ELF-1 (cell line): ENCODE measurements at places on chromosomes 7 and 10.

DNA sequence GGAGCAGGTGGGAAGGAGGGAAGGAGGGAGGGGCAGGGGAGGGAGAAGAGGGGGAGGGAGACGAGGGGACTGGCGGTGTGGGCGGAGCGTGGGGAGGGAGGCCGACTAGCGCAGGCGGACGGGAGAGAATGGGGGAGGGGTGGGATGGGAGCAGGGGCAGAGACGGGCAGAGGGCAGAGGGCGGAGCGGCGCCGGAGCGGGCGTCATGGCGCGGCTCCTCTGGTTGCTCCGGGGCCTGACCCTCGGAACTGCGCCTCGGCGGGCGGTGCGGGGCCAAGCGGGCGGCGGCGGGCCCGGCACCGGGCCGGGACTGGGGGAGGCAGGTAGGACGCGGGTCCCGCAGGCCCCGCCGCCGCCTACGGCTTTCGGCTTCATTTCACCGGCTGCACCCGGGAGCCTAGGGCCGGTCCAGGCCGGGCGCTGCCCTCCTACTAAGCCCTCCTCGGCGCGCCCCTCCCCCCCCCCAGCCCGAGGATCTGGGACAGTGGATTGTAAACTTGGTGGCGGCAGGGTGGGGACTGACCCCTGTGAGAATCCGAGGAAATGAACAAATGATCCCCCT, at the start of gene MSRB2:
MSRB2 (plus strand) TSS at position 176 of the 562 bp plus-strand sequence; CDS start at position 206, 30 bp downstream.
- peak; percentile 76 for DNase-seq

DNA sequence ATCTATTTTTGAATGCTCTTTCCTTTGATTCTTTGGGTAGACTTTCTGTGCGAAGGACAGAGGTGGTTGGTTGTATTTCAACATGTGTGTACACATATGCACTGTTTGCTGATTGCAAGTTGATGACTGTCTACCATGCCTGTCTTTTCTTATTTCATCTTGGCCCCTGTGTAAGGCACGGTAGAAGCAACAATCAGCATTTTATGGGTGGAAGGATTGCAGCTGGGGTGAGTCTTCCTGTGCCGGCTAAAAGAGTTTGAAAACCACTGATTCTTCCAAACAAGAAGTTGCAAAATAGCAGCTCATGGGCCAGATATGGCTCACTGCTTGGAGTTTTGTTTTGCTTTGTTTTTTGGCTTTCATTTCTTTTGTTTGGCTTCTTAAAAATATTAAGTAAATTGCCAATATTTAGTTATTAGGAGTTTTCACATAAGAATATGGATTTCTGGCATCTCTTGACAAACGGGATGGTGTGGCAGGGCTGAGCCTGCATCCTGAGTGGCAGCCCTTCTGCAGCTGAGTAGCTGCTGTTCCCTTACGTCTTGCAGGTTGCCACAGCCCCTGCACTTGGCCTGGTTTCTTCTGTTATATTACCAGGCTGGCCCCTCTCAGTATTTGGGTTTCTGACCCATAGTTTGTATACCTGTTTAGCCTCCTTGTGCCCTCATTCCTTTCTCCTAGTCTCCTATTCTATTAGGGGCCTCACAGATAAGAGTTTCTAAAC, 7.2 kb downstream of the ZNF862 start:
- DNase-seq, result no peak

- DNase-seq, result no peak
These were observed 78.6 kb downstream of the GSAP start for GRCh38 chr7:77337456-77337990.

GRCh38 chr7:101172005-101172853, 6.9 kb upstream of the VGF start:
- peak; percentile 50 for DNase-seq

- DNase-seq, result peak; percentile 57
These were observed 38.1 kb downstream of the COL13A1 start for GRCh38 chr10:69839696-69840345.

DNA sequence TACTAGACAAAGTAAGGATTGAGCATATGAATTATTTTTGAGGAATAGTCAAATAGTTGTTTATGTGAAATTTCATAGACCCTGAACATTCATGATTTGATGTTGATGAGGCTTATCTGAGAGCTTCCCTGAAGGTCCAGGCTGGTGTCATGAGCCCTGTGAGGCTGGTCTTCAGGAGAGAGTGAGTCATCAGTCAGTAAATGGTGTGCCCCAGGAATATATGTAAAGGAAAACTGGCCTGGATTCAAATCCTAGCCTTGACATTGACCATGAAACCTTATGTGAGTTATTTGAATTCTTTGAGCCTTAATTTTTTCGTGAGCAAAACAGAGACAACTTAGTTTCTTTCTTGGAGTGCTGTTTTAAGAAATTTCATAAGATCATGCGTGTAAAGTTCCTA, 6.2 kb downstream of the TMEM236 start:
- no peak for DNase-seq

DNA sequence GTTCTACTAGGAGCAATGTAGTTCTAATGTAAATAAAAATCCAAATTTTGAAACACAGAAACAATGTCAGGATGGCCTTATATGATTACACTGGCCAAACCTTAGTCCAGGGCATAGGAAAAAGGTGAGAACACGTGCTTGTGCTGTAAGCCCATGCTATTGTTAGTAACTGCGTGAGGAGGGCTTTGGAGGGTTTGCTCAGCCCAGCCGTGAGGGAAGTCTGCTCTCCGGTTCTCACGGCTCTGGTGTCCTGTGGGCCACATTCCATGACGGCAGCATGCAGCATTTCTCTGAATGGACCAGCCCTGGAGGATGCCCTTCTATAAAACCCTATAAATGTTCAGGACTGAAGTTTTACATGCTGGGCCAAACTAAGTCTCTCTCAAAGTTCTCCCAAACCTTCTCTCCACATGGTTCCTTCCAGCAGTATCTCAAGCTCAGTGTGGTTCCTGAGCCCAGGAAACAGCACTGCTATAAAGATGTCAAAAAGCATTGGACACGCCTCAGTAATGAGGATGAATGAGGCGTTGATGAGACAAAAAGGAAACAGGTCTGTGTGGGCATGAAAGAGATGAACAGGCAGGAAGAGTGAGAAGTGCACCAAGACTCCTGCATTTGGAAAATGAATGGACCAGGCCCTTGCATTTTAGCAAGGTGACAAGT, 174.8 kb upstream of the CDCA7L start:
- DNase-seq, result peak; percentile 76

DNA sequence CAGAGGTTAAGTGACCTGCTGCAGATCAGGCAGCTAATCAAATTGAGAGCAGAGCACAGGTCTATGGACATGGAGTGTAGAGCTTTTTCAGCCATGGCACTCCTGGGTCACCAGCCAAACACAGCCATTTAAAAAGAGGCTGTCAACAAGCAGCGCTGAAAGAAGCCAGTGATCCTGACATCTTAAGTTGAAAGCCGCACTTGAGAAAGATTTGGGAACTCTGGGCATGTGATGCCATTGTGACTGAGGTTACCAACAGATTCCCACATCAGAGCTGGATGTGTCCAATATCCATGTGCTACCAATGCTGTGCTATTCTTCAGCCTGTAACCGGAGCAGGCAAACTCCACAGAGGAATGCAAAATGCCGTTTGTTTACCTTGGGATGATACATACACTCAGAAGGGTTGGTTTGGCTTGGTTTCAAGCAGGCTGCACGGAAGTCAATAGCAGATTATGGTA, 56.2 kb upstream of the ABLIM1 start:
- DNase-seq, result no peak

DNA sequence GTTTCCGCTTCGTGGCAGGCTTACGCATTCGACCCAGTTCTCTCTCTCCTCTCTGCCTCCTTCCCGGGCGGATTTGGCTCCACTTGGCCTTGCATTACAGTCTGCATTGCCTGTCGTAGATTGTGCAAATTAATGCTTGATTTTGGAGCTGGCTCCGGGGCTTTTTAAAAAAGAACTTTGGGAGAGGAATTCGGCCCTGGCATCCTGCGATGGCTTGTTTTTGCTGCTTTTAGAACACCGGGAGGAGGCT, 767 bp downstream of the EIF4EBP2 start:
- DNase-seq, result peak; percentile 54

GRCh38 chr10:31630861-31631567, 297.6 kb downstream of the ARHGAP12 start:
- DNase-seq, result no peak

- DNase-seq, result no peak
These were observed 1.8 kb downstream of the GSTO1 start for GRCh38 chr10:104256335-104256961.

DNA sequence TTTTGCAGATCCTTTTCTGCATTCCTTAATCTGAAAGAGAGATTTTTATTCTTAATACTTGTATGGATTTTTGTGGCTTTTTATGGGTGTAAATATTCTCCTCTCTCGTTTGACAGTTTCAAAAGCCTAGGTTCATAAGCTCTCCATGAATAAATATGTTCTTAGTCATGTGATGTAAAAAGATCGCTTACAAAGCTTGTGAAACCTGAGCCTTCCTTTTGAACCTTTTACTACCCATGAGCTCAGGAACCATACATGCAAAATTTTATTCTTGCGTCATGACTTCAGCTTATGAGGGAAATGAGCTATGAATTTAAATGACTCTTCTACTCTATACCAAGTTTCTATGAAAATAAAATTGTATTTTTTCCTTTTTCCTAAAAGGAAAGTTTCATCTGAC, 98.7 kb downstream of the POLL start:
- no peak for DNase-seq

DNA sequence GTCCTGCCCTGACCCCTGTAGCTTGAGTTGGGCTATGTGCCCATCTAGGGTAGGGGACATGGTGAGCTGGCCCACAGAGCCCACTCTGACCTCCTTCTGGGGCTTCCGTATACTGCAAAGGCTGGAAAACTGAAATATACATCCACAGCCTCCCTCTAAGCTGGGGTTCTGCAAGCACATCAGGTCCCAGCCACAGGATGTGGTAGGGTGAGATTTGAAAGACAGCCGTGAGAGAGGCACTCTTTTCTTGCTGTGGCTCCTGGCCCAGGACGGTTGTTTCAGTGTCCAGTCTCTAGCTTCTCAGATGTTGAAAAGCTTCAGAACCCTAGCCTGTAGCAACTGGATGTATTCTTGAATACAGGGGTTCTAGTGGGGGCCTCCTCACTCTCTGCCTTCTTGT, 60.1 kb upstream of the ADRB1 start:
- DNase-seq, result no peak

DNA sequence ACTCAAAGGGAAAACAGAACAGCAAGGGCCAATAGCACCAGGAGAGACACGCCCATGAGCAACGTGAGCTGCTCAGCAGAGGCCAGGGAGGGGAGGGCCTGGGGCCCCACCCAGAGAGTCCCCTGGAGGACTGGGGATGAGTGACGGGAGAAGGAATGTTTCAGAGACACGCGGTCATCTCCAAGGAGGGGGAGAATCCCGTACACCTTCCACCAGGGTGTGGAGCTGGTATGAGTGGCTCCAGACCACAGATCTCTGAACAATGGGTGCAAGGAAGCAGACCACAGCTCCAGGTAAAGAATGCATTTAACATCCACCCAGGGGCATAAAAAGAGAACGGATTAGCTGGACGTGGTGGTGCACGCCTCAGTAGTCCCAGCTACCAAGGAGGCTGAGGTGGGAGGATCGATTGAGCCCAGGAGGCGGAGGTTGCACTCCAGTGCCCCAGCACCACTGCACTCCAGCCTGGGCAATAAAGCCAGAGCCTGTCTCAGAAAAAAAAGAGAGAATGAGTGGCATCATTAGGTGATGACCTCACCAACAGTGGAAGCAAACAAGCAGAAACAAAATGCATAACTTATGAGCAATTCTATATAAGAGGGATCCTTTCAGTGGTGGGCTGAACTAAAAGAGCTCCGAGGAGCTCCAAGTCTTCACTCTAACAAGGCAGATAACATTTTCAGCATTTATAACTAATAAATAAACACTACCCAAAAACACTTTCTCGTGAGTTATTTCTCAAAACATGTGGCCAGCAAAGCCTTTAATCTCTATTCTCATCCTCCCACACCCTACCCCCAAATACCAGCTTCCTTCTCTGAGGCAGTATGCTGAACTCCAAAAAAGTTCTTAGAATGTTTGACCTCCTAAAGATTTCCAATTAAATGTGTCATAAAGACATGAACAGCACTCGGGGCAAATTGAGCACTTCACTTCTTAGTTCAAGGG, 12.5 kb downstream of the PSAP start:
- DNase-seq, result peak; percentile 58

GRCh38 chr10:11336722-11337162, 274.7 kb downstream of the USP6NL start:
- peak; percentile 24 for DNase-seq

DNA sequence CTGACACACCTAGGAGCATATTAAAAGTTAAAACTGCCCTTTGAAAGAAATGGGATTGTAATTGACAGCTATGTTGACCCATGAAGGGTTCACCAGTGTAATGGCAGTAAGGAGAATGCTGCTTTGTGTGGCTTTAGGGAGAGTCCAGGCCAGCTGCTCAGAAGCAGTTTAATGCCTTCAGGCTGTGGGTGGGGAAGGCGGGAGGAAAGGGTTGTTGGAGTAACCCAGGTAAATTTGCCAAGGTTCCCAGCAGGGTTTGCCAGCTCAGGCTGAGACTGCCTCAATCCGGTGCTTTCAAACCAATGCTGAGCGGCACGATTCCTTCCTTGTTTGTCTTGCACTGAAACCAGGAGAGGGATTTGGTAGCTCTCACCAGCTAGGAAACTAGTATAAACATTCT, 637.2 kb downstream of the INHBA start:
- peak; percentile 72 for DNase-seq

GRCh38 chr7:17952387-17952786, 12.1 kb upstream of the SNX13 start:
- no peak for DNase-seq

GRCh38 chr7:151123822-151124464, 37.7 kb downstream of the AGAP3 start:
- peak; percentile 95 for DNase-seq

DNA sequence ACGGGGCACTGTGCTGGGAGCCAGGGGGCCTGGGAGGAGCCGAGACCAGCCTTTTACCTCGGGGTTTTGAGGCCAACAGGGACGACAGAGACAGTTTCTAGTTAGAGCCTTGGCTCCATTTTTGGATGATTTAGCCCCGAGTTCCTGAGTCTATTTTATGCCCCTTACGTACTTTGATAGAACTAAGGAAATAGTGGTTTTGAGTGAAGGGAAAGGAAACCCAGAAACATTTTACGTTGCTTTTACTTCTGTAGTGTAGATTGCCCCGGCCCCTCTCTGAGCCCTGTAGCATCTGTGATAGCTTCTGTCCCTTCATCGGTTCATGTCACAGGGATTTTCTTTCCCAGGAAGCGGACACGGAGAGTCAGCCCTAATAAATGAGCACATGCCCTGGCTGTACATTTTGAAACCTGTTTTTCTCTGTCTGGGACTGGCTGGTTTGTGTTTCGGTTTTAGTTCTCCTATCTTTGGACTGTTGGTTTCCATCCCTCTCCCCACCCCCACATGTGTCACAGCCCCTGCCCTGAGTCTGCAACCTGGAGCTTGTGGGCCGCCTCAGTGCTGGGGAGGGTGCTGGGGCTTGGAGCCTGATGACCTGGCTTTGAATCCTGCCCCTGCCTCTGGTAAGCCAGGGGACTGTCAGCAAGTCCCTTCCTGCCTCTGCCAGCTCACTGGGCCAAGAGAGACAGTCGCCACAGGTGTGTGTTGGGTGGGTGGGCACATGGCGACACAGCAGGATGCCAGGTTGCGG, 6.9 kb upstream of the ORAI2 start:
- DNase-seq, result no peak

GRCh38 chr7:30936650-30937245, 25.1 kb downstream of the AQP1 start:
- no peak for DNase-seq
